ENCODE measurements at places on chromosomes 2 and 18. TPM values are rescaled to one million over a fixed set of nuclear protein-coding genes. Genes with fewer than 3 reads are reported as not detected.
A peak's percentile ranks its signal among the peaks of the same experiment; 100 is the strongest.

DNA sequence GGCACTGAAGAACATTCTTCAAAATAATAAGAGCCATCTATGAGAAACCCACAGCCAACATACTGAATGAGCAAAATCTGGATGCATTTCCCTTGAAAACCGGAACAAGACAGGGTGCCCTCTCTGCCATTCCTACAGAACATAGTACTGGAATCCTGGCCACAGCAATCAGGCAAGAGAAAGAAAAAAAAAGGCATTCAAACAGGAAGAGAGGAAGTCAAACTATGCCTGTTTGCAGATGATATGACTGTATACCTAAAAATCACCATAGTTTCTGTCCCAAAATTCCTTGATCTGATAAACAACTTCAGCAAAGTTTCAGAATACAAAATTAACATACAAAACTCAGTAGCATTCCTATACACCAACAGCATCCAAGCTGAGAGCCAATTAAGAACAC, 119.5 kb upstream of the PARD3B start:
- DNase-seq, result no peak

- peak; percentile 74 for DNase-seq
These were observed 43.3 kb upstream of the ZFP36L2 start for GRCh38 chr2:43269706-43270105.

DNA sequence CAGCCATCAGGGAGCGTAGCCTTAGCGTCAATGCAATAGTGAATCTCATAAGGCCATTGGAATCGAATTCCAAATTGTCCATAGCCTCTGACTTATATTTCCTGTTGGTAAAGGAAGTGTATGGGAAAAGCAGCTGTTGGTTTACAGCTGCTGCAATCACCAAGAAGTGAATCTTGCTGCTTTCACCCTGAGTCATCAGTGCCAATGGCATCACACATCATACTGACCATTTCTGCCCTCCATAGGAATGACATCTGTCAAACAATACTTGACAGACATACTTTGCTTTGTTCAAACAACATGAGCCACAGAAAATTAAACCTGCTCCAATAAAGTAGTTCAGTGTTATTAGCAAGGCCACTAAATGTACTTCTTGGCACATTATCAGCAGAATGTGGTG, 111.2 kb upstream of the KLHL29 start:
- no peak for DNase-seq

DNA sequence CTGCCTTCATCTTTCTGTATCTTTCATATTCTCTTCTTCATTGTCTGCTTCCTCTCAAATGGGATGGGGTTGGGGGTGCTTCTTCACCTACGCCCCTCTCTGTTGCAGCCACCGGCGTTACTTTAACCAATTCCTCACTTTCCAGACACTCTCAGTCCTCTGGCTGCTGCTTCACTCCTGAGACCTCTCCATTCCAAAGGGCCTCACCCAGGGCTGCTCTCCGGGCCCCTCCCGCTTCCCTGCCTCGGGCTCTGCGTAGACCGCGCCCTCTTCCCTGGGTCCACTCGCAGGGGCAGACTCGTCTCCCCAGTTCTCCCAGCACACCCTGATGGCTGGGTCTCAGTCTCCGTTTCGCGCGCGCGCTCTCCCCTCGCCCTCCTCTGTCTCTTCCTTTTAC, 926 bp downstream of the SERPINB8 start:
- DNase-seq, result no peak

DNA sequence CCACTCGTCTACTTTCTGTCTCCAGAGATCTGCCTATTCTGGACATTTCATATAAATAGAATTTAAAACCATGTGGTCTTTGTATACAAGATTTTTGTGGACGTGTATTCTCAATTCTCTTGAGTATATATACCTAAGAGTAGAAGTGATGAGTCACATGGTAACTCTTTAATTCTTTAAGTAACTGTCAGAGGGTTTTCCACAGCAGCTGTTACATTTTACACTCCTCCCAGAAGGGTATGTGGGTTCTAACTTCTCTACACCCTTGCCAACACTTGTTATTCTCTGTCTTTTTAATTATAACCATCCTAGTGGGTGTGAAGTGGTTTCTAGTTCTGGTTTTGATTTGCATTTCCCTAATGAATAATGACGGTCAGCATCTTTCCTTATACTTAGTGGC, 70.9 kb downstream of the MAP3K20 start:
- DNase-seq, result no peak

DNA sequence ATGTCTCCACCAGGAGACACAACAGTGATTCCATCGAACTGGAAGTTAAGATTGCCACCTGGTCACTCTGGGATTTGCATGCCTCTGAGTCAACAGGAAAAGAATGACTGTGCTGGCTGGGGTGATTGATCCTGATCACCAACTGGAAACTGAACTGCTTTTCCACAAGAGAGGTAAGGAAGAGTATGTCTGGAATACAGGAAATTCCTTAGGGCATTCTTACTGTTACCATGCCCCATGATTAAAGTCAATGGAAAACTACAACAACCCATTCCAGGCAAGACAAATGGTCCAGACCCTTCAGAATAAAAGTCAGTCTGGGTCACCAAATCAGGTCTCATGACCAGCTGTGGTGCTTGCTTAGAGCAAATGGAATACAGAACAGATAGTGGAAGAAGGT, 12.0 kb upstream of the DDX1 start:
- DNase-seq, result peak; percentile 17

The GBX2 gene
- 0.96 TPM for total RNA-seq

The TCF7L1 gene
- total RNA-seq, result 0.05 TPM
